ENCODE measurements at places on chromosomes 3 and 15.

DNA sequence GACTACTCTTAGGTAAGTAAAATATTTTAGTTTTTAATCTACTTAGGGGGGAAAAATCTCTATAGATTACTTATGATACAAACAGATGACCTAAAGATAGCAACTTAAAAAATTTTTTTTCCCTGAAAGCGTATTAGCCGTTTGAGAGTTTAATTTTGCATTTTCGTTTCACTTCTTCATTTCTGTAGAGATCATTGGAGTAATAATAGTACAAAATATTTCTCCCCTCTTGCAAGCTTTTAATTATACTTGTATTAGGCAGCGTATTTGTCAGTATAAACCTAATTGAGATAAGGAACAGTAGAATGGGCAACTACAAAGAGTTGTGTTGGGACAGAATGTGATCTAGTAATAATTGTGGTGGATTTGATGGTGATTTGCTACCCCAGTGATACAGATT is 10.3 kb downstream of the SKIL start:
- no peak for DNase-seq
- no peak overlapping the region for H3K4me3 ChIP-seq
- H3K27ac ChIP-seq: no peak overlapping the region
- H3K36me3 ChIP-seq: peaks cover 23% of the 10 kb centered on the region
- H3K27me3 ChIP-seq: no peaks in the 10 kb centered on the region
- peaks cover 51% of the 10 kb centered on the region for H3K4me1 ChIP-seq

DNA sequence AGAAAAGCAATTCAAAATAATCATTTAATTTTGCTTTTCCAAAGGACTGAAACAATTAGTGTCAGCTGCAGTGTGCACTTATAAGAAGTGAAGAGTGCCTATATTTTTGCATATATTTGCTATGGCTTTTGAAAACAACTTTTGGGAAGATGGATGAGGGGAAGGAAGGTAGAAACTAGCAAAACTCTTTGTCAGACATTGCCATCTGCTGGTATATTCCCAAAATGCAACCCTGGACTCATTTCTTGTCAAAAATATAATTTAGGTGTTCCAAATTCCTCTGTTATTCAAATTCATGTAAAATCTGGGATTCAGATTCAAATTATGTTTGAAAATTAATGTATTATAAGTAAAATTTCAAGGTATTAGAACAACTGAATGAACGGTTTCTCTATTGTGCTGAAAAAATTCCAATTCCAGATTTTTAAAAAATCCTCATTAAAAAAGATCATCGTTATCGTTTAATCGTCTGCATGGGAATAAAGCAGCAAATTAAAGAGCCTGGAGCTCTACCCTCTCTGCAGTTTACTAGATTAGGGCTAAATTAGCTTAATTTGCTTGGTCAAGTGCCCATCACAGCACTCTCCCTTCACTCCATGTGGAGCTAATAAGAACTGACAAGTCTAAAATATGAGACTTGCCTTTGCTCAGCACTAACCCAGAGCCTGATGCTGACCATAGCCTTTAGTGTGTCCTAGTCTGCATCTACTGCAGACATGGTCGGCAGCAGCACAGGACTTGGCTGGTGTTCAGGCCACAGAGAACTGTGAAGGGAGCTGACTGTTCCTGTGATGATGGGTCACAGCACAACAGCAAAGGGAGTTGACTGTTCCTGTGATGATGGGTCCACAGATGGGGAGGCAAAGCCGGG is 67.9 kb upstream of the MITF start:
- H3K4me1 ChIP-seq: peaks cover 11% of the 10 kb centered on the region
- no peaks in the 10 kb centered on the region for H3K36me3 ChIP-seq
- H3K27ac ChIP-seq: no peak overlapping the region
- no peak overlapping the region for H3K4me3 ChIP-seq
- peaks cover 7% of the 10 kb centered on the region for H3K27me3 ChIP-seq
- peak; percentile 28 for DNase-seq

DNA sequence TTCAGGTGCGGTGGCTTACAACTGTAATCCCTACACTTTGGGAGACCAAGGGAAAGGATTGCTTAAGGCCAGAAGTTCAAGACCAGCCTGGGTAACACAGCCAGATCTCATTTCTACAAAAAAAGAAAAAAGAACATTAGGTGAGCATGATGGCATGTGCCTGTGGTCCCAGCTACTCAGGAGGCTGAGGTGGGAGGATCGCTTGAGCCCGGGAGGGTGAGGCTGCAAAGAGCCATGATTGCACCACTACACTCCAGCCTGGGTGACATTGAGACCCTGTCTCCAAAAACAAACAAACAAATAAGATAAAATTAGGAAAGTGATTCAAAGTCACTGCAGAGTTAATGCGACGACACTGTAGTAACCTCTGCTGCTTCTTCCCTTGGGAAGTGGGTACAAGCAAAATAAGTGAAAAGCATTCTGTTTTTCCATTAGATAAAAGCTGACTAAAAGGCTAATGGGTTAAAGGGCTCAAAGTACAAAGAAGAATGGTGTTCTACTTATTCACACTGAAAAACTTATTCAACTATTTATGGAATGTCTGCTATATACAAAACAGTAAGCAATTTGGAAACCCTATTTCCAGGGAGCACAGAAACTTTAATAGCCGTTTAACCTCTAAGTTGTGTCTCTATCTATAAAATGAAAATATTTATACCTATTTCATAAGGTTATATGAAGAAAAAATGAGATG is 8.0 kb upstream of the RPS27L start:
- H3K4me1 ChIP-seq: peaks cover 18% of the 10 kb centered on the region
- no peak overlapping the region for H3K4me3 ChIP-seq
- no peak overlapping the region for H3K27ac ChIP-seq
- no peak for DNase-seq
- peaks cover 2% of the 10 kb centered on the region for H3K27me3 ChIP-seq

DNA sequence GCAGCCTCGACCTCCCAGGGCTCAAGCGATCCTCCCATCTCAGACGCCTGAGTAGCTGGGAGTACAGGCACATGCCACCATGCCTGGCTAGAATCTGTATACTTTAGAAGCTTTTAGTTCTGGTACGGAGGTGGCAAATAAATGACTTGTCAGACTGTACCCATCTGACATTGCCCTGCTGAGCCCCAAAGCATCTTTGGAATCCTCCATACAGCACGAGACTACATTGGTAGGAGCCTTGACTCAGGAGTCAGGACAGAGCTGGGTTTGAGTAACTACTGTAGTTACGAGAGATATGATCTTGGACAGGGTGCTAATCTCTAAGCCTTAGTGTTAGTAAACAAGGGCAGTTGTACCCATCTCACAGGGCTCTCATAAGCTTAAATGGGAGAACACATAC is 67.8 kb upstream of the NPHP3 start:
- no peak for DNase-seq
- H3K4me3 ChIP-seq: no peak overlapping the region
- no peak overlapping the region for H3K27ac ChIP-seq
- H3K36me3 ChIP-seq: no peaks in the 10 kb centered on the region
- H3K27me3 ChIP-seq: peaks cover 11% of the 10 kb centered on the region

DNA sequence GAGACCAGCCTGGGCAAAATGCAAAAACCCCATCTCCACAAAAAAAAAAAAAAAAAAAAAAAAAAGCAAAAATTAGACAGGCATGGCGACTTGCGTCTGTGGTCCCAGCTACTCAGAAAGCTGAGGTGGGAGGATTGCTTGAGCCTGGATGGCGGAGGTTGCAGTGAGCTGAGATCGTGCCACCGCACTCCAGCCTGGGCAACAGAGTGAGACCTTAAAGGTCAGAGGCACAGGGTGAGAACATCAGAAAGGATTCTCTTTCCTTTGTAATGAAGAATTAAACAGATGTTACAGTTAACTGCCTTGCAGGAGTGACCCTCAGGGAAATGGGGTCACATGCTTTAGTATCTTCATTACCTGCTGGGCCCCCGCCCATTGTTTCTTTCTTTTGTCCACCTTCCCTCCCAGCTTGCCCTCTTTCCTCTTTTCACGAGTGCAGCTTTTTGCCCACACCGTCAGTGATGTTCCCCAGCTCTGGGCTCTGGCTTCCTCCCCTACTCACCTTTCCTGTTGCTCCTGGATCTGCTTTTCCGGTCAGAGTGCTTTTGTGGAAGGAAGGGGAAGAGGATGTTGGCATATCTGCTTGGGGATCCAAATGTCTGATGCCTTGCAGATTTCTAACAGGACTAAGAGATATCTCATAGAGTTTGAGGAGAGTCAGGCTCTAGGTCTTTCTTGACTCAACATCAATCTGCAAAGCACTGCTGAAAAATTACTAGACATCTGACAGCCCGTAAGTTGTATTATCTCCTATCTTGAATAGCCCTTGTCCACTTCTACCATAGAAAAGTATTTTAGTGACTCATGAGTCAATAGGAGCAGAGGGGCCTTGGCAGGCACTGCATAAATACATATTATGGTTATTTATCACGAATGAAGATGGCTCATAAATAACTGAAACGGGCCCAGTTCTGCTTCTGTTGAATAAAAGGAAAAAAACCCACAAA is 35.6 kb upstream of the NDUFB4 start:
- peak overlapping the region; percentile 90 for H3K4me3 ChIP-seq
- DNase-seq: no peak
- H3K36me3 ChIP-seq: no peaks in the 10 kb centered on the region
- no peaks in the 10 kb centered on the region for H3K27me3 ChIP-seq
